Breast epithelium (tissue), 4 donors: ENCODE measurements at places on chromosomes 2 and 18.

GRCh38 chr2:112834396-112835037 lies 2.1 kb downstream of the IL1B start:
- no peaks in the 10 kb centered on the region for H3K36me3 ChIP-seq
- H3K27ac ChIP-seq: no peak overlapping the region
- H3K4me3 ChIP-seq: no peak overlapping the region

DNA sequence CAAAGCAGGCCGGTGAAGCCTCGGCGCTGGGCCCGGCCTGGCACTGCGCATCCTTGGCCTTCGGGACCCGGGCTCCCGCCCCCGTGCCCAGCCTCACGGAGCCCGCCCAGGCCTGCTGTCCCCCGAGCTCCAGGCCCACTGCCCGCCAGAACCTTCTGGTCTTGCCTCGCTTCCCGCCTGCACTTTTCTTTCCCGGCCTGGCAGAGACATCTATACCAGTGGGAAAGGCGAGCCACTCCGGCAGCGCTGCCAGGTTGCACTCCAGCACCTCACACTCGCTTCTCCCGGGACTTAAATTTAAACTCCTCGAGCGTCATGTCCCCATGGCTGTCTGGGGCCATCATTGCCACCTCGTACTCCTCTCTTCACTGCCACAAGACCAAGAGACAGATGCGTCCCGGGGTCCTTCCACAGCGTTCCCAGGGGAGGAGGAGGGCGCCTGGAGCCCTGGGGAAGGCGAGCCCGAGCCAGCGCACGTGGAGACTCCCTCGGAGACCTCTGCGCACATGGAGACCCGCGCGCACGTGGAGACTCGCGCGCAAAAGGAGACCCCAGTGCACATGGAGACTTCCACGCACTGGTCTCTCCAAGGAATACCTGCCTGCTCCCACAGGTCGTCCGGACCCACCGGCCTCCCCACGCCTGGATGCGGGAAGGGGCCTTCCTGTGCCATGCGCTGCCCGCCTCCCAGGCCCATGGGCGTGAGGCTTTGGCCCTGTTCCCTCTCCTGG lies 253.1 kb upstream of the SALL3 start:
- H3K4me3 ChIP-seq: no peak overlapping the region
- H3K4me1 ChIP-seq: no peaks in the 10 kb centered on the region
- H3K36me3 ChIP-seq: no peaks in the 10 kb centered on the region
- H3K27me3 ChIP-seq: no peaks in the 10 kb centered on the region
- DNase-seq: no peak

GRCh38 chr2:195289081-195289480 lies 367.9 kb upstream of the SLC39A10 start:
- H3K27ac ChIP-seq: no peak overlapping the region
- no peaks in the 10 kb centered on the region for H3K27me3 ChIP-seq
- H3K36me3 ChIP-seq: no peaks in the 10 kb centered on the region
- H3K4me3 ChIP-seq: no peak overlapping the region
- DNase-seq: no peak

DNA sequence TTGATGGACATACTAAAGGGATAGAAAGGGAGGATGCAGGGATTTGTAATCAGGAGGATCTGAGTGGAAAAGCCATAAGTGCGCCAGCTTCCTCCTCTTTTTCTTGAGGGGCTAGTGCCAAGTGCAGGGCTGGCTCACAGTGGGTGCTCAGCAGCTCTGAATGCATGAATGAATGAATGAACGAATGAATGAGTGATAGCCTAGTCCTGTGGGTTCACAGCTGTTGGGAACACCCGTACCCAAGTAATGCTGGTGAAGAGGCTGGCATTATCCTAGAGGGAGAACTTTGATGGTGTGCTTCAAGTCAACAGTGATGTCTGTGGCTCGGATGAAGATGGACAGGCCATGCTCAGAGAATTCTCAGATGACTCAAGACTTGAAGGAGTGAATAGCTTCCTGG lies 108.8 kb downstream of the KCTD1 start:
- H3K27ac ChIP-seq: no peak overlapping the region
- no peak overlapping the region for H3K4me3 ChIP-seq
- H3K27me3 ChIP-seq: no peaks in the 10 kb centered on the region
- H3K4me1 ChIP-seq: no peaks in the 10 kb centered on the region
- no peaks in the 10 kb centered on the region for H3K36me3 ChIP-seq
